Osteoblast (primary cell): ENCODE measurements at places on chromosomes 6 and 20. TPM values are rescaled to one million over a fixed set of nuclear protein-coding genes. Genes with fewer than 3 reads are reported as not detected.

DNA sequence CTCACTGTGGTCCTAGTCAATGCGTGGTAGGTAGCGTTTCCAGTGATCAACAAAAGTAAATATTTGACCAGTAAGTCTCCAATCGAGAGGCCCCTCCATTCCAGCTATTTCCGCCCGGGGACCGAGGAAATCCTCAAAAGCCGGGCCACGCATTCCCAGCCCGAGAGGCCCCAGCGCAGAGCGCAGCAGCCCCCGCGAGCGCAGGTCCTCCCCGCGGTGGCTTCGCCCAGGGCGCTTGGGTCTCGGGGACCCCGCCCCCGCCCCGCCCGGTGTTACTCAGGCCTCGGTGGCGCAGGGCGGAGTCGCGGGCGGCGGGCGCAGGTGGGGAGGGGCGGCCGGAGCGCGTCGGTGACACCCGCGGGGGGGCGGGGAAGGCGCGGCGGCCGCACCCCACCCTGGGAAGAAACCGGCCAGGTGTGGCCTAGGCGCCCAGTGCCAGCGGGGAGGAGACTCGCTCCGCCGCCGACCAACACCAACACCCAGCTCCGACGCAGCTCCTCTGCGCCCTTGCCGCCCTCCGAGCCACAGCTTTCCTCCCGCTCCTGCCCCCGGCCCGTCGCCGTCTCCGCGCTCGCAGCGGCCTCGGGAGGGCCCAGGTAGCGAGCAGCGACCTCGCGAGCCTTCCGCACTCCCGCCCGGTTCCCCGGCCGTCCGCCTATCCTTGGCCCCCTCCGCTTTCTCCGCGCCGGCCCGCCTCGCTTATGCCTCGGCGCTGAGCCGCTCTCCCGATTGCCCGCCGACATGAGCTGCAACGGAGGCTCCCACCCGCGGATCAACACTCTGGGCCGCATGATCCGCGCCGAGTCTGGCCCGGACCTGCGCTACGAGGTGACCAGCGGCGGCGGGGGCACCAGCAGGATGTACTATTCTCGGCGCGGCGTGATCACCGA is at the start of gene DSP:
Gene DSP, plus strand, starts transcription at position 497 of the 890 bp plus-strand sequence. Its CDS starts 245 bp downstream, at position 742.
- peak within 1 kb of the TSS; percentile 75 for H3K27ac ChIP-seq
- peak; percentile 86 for DNase-seq
- peaks cover 26% of the 10 kb centered on the region for H3K4me1 ChIP-seq
- H3K4me3 ChIP-seq: peak within 1 kb of the TSS; percentile 84
- no peaks in the 10 kb centered on the region for H3K27me3 ChIP-seq
- no peaks in the 10 kb centered on the region for H3K36me3 ChIP-seq

DNA sequence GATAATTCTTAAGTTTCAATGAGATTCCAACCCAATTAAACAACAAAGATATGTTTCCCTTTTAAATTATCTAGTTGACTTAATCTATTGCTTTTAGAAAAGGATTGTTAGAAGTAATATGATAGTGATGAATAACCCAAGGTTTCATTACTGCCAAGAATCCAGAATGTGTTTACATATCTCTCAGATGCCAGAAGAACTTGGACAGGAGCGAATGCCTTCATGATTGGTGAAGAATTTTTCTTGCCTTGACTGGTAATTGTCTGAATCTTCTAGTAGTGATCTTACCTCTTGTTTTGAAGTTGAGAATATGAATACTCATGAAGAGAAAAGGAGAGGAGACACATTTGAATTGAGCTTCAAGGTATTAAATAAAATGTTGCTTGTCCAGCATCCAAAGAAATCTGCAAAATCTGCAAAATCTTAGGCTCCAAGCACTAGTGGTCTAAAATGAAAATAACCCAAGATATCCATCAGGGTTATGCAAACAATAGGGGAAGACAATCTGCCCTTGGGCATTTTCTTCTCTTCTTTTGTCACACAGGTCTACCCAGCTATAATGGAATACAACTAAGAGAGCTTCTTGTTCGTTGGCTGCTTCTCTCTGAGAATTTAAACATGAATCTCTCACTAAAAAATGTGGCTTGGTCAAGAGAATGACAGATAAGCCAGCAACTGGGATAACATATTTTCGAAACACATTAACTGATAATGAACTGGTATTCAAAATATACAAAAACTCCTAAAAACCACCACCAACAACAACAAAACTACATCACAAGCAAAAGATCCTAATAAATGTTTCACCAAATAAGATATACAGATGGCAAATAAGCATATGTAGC is 928.9 kb downstream of the EYS start:
- H3K36me3 ChIP-seq: no peaks in the 10 kb centered on the region
- H3K4me3 ChIP-seq: no peak overlapping the region
- no peak overlapping the region for H3K27ac ChIP-seq
- no peak for DNase-seq

DNA sequence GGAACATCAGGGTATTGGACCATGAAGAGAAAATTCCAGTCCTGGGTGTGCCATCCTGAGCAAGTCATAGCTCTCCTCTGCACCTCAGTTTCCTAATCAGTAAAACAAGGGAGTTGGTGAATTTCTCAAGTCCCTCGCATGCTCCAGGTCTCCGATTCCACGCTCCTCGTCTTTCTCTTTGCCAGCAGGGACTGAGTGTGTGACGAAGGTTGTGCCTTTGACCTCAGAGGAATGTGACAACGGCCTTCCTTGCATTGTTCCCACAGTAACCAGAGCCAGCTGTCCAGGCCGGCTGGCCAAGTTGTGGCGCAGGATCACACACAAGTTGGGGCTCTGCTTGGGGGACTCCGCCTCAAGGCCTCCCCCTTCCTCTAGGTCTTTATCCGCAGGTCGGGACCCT is 217.3 kb downstream of the ATXN1 start:
- H3K36me3 ChIP-seq: no peaks in the 10 kb centered on the region
- no peak overlapping the region for H3K4me3 ChIP-seq
- no peak overlapping the region for H3K27ac ChIP-seq
- H3K27me3 ChIP-seq: no peaks in the 10 kb centered on the region

DNA sequence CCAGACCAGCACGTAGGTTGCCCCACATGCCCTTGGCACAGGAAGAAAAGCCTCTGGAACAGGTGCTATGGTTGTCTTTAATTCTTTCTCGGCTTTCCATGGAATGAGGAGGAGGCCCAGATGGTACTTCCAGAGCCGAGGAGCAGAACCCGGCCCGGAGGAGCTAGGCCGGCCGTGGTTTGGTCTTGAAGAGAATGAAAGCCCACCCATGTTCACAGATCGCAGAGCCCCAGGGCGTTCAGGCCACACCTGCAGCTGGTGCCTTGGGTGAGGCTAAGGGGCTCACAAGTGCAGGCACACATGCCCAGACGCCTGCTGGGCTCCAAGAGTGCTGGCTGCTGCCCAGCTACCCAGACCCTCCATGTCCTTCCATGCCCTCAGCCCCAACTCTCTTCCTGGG is 20.0 kb downstream of the EDN3 start:
- H3K27me3 ChIP-seq: no peaks in the 10 kb centered on the region
- no peaks in the 10 kb centered on the region for H3K4me1 ChIP-seq
- H3K4me3 ChIP-seq: no peak overlapping the region
- no peak for DNase-seq

DNA sequence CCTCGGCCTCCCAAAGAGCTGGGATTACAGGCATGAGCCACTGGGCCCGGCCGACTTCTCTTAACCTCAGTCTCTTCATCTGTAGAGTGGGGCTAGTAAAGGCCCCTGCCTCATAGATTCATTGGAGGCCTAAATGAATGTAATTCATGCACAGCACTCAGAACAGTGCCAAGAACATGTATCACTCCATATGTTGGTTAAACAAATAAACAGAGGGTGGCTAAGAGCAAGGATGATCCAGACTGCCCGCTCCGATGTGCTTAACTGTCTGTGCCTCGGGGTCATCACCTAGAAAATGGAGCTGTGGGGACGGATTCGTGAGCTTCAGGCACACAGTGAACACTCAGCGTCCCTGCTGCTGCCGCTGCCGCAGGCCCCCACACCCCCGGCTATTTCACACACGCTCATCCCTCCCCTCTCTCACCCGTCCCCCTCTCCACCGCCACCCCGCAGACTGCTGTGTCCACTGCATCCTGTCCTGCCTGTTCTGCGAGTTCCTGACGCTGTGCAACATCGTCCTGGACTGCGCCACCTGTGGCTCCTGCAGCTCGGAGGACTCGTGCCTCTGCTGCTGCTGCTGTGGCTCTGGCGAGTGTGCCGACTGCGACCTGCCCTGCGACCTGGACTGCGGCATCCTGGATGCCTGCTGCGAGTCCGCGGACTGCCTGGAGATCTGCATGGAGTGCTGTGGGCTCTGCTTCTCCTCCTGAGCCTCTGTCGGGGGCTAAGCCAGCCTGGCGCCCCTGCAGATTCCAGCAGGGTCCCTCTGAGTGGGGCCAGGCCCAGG is 14.8 kb downstream of the MDFI start:
- no peak overlapping the region for H3K4me3 ChIP-seq
- H3K27ac ChIP-seq: no peak overlapping the region

DNA sequence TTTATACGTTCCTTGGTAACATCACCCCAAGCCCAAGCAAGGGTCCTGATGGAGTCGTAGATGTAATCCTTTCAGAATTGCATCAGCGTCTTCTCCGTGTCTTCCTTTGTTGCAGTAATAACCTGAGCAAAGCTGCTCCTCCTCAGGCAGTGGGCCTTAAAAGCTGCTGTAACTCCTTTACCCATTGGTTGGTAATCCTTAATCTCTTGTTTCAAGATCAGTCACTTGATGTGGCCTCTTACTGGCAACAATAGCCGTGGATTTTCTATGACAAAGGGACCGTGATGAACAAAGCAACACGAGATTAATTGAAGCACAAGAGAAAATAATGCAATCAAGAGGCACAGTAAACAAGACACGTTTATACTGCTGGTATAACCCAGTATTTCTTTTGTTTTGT is 44.6 kb downstream of the ALDH5A1 start:
- H3K4me3 ChIP-seq: no peak overlapping the region
- H3K27me3 ChIP-seq: no peaks in the 10 kb centered on the region
- H3K36me3 ChIP-seq: no peaks in the 10 kb centered on the region
- DNase-seq: no peak

DNA sequence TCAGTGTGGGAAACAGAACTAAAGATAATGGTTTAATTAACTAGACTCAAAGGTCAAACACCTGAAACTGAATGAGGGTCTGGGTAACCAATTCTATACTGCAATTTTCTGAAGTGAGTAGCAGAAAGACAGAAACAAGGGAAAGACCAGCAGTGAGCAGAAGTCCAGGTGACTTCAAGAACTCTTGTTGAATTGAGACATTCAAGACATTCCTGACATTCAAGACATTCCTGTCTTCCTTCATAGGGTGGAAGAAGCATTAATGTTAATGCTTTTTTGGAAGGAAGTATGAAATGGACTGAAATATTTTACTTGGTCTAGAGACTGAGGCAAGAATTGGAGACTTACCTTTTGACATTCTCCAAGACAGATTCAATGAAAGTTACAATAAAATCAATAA is 529.9 kb upstream of the MMS22L start:
- no peaks in the 10 kb centered on the region for H3K4me1 ChIP-seq
- no peaks in the 10 kb centered on the region for H3K36me3 ChIP-seq
- H3K4me3 ChIP-seq: no peak overlapping the region
- DNase-seq: no peak

- peak; percentile 26 for DNase-seq
- no peaks in the 10 kb centered on the region for H3K4me1 ChIP-seq
- no peak overlapping the region for H3K4me3 ChIP-seq
- no peak overlapping the region for H3K27ac ChIP-seq
- H3K36me3 ChIP-seq: no peaks in the 10 kb centered on the region
- H3K27me3 ChIP-seq: no peaks in the 10 kb centered on the region
Measured at GRCh38 chr20:15603978-15604805, 969.1 kb downstream of the KIF16B start.

GRCh38 chr6:22081709-22082108 is 215.1 kb downstream of the PRL start:
- no peak overlapping the region for H3K27ac ChIP-seq
- H3K27me3 ChIP-seq: no peaks in the 10 kb centered on the region
- no peak for DNase-seq
- H3K4me1 ChIP-seq: peaks cover 14% of the 10 kb centered on the region

- DNase-seq: no peak
- no peak overlapping the region for H3K4me3 ChIP-seq
- H3K27me3 ChIP-seq: peaks cover 11% of the 10 kb centered on the region
- no peak overlapping the region for H3K27ac ChIP-seq
Measured at GRCh38 chr6:97066056-97066455, 141.5 kb downstream of the KLHL32 start.

The GNRH2 gene
- total RNA-seq: 0.29 TPM in 1 of 2 replicates, not detected in the other

The LY6G6F gene
- not detected in 2 replicates for total RNA-seq

The DAAM2 gene
- total RNA-seq: 29.0 and 46.9 TPM in 2 replicates

The ACTL10 gene
- 1.8 and 2.2 TPM in 2 replicates for total RNA-seq

The PPP1R16B gene
- total RNA-seq: not detected in 2 replicates

The BPIFB4 gene
- not detected in 2 replicates for total RNA-seq
